Natural killer cell (primary cell): ENCODE measurements at places on chromosomes 3 and 15.

DNA sequence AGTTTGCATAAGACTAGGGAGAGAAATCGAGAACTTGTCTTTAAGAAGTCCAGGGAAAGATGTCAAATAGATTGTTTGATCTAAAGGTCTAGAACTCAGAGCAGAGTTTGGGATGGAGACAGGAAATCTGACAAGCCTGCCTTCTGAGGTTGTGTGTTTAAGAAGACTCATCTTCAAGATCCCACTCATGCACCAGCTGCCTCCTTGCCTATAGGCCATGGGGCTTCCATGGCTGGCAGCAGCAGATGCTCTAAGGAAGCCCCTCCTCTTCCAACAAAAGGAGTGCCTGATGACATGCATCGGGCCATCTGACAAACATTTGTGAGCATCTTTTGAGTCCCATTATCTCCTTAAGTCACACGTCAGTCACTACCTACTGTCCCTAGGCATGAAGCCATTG lies 47.4 kb downstream of the WNT5A start:
- DNase-seq, result no peak

GRCh38 chr15:51853998-51854397 lies 24.5 kb downstream of the TMOD3 start:
- no peak for DNase-seq

DNA sequence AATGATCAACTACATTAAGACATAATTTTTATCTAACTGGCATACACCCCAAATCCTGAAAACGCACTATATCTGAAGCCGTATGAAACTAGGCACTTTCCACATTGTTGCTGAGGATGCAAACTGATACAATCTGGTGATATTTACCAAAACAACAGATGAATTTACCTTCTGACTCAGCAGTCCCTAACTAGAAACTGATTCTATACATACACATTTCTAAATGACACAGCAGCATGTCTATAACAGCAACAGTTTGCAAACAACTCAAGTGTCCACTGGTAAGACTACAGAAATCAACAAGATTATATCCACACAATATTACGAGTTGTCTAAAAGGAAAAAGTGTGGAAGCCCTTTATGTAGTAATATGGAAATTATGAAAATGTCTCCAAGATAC lies 22.9 kb downstream of the SECISBP2L start:
- DNase-seq, result no peak

GRCh38 chr3:42651248-42652091 lies 2.0 kb upstream of the ZBTB47 start:
- no peak for DNase-seq

DNA sequence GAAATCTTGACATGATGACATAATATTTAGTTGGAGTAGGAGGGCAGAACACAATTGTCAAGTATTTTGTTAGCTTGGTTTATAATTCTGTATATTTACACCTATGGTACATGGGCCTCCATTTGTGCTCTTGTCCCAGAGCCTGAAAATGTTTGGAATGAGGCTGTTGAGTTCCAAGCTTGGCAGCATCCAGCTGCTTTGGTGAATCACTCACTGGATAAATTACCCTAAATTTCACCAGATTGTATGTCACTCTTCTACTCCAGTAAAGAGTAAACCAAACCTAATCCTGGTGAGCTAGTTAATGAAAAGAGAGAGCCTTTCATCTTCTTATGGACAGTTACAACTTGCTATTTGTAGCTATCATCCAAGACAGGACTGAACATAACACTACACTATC lies 928.7 kb downstream of the DIPK2A start:
- DNase-seq, result no peak

DNA sequence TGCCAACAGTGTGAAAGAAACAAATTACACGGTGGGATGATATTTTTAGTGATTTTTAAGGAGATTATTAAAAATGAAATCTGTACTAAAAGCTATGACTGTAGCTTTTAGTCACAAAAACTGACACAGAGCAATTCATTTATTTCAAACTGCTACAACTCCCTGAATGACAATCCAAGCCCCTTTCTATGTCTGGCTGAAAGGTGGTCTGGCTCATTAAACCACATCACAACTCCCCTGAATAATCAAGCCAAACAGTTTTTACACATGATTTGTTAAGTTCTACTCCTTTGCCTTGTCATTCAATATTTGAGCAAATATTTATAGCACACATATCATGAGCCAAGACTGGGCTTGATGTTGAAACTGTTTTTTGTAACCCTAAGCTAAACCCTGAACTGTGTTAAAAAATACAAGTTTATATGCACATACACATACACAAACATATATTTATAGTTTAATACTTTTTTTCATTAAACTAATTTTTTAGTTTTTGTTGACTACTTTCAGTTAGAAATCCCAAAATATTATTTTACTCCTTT lies 125.5 kb downstream of the RBMS3 start:
- DNase-seq, result no peak
